ENCODE measurements at places on chromosomes 1 and 21.
A peak's percentile ranks its signal among the peaks of the same experiment; 100 is the strongest.

DNA sequence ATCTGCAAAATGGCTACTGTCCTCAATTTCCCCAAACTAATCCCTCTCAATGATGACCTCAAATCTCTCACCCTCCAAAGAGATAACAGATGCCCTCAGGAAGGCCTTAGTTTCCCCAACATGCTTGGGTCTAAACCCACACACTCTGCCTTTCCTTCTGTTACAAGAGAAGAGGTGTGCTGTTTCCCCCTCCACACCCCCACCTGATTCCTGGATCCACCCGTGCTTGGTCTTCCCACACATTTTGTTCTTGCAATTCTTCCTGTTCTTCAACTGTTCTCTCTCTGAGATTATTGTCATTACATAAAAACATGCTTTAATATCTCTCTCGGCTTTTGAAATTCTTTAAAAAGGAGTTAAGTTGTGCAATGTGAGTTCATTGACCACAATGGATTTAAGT, 5.7 kb upstream of the CBR3 start:
- no peak overlapping the region for H3K27ac ChIP-seq
- no peak overlapping the region for H3K4me3 ChIP-seq
- H3K4me1 ChIP-seq, result peaks cover 9% of the 10 kb centered on the region
- DNase-seq, result peak; percentile 38
- H3K27me3 ChIP-seq, result no peaks in the 10 kb centered on the region
- no peaks in the 10 kb centered on the region for H3K36me3 ChIP-seq

- DNase-seq, result no peak
- H3K27ac ChIP-seq, result no peak overlapping the region
- no peak overlapping the region for H3K4me3 ChIP-seq
- no peaks in the 10 kb centered on the region for H3K27me3 ChIP-seq
- H3K4me1 ChIP-seq, result peaks cover 26% of the 10 kb centered on the region
- no peaks in the 10 kb centered on the region for H3K36me3 ChIP-seq
Observed at GRCh38 chr1:3007298-3008147, 13.7 kb upstream of the ACTRT2 start.

DNA sequence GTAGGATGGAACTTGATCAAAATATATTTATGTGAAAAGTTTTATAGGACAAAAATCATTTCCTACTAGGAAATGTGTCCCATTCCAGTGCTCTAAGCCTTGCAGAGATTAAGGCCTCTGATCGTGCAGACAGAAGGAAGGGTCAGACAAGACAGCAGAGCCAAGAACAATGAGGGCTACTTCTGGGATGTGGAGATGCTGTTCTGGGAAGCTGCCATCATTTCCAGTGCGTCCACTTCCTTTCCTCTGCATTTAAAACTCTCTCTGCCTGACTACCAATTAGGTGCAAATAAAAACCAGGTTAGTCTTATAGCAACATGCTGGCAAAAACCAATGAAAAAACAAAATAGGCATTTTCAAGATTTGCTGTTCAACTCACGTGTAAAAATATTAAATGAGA, 36.1 kb downstream of the BEND5 start:
- H3K36me3 ChIP-seq, result peaks cover 4% of the 10 kb centered on the region
- H3K27ac ChIP-seq, result peak overlapping the region; percentile 64
- no peaks in the 10 kb centered on the region for H3K27me3 ChIP-seq
- H3K4me1 ChIP-seq, result no peaks in the 10 kb centered on the region
- no peak for DNase-seq

DNA sequence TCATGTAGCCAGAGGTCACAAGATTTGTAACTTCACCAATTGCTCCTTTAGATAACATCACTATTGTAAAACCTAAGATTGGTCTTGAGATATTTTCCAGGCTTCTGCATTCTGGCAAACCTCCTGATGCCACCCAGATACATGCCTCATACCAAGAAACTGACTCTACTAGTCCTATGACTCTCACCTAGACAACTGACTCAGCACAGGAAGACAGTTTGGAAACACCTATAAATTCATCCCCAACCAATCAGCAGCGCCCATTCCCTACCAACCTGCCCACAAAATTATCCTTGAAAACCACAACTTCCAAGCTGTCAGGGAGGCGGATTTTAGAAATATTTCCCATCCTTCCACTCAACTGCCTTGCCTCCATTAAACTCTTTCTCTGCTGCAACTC, 2.6 kb downstream of the NME7 start:
- no peaks in the 10 kb centered on the region for H3K4me1 ChIP-seq
- no peaks in the 10 kb centered on the region for H3K27me3 ChIP-seq
- H3K27ac ChIP-seq, result no peak overlapping the region
- no peak for DNase-seq
- no peak overlapping the region for H3K4me3 ChIP-seq

GRCh38 chr1:247079141-247079874, 697 bp upstream of the ZNF670 start:
- H3K36me3 ChIP-seq, result no peaks in the 10 kb centered on the region
- no peaks in the 10 kb centered on the region for H3K4me1 ChIP-seq
- H3K4me3 ChIP-seq, result peak overlapping the region; percentile 78
- no peak overlapping the region for H3K27ac ChIP-seq
- no peaks in the 10 kb centered on the region for H3K27me3 ChIP-seq

GRCh38 chr1:79695138-79695537, 688.6 kb upstream of the ADGRL4 start:
- H3K36me3 ChIP-seq, result no peaks in the 10 kb centered on the region
- H3K27ac ChIP-seq, result no peak overlapping the region
- DNase-seq, result no peak

DNA sequence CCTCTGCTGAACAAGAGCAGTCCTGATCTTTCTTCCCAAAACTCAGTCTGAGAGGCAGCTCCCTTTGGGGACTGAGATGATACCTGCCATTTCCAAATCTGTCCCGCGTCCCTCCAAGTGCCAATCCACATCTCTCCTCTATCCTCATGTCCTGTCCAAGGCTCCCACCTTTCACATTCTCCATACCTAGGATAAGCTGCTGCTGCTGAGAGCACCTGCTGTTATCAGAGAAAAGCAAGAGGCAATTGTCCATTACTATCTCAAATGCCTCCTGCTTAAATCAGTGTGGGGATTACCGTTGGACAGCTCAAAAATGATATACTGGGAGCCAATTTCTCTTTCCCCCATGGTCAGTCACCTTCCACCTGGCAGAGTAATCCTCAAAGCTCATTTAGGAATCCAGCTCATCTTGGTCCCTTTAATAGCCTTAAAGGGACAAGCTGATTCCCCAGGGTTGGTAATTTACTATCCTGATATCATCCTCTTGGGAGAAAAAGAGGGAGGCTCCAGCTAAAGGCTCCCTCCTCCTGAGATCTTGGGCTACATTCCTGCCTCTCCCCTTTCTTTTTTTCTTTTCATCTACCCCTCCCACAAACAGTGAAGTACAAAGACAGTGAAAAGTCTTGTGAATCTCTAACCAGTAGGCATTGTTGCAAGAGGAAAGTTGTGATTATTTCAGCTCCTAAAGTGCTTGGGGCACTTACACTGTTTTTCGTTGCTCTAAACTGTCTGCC, 278.1 kb upstream of the CAMK1G start:
- DNase-seq, result no peak
- H3K27ac ChIP-seq, result no peak overlapping the region
- no peak overlapping the region for H3K4me3 ChIP-seq
- no peaks in the 10 kb centered on the region for H3K27me3 ChIP-seq
- H3K4me1 ChIP-seq, result no peaks in the 10 kb centered on the region

DNA sequence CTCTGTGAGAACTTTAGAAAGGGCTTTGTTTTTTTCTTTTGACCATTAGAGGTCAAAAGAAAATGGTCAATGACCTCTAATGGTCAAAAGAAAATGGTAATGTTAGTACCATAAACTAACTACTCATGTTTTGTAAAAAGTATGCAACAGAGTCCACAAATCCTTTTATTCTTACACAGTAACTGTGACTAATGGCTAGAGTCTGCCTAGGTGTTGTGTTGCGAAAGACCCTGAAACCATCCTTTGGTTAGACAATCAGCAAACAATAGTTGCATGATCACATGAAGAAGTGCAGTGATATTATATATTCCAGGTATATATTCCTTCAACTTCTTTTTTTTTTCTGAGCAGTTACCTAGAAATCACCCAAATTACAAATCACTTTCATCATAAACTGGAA, 40.9 kb downstream of the NEGR1 start:
- H3K27me3 ChIP-seq, result no peaks in the 10 kb centered on the region
- H3K36me3 ChIP-seq, result no peaks in the 10 kb centered on the region
- DNase-seq, result no peak
- no peak overlapping the region for H3K4me3 ChIP-seq
- H3K4me1 ChIP-seq, result no peaks in the 10 kb centered on the region
- H3K27ac ChIP-seq, result no peak overlapping the region

DNA sequence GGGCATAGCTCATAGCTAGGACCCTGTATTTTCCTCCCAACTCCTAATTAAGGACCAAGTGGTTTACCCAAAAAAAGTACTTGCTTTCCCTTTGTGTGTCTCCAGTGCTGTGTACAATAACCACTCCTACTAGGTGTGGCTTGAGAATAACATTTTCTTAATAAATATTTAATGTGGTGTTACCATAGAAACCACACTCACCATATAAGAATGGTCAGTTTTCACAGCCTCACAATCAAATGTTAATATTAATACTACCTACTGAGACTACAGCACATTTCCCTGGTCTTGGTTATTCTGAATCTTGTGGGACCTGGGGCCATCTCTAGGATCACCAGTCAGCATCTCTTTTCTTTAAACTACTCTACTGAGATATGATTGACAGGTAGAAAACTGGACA, 83.5 kb upstream of the BCAR3 start:
- no peak overlapping the region for H3K4me3 ChIP-seq
- no peaks in the 10 kb centered on the region for H3K36me3 ChIP-seq
- H3K4me1 ChIP-seq, result no peaks in the 10 kb centered on the region
- no peak for DNase-seq

DNA sequence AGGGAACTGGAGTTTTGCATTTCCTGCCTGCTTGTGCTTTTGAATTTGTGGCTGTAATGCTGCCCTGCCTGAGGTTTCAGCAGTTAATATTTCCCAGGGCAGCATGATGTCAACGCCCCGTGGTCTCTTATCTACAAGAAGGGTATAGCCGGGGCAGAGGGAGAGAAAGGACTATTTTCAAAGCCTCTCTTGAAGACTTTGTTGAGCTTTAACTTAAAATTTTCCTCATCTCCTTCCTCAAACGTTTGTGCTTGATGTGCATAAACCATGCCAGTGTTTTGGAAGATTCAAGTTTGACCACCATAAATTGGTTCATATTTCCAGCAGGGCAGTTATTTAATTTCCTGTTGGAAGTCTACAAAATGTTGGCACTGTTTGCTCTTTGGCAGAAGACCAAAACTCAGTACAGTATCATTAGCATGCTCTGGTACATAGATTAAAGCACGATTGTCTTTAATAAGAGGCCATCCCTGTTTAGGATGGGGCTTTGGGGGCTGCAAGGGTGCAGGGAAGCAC, 43.4 kb downstream of the ROR1 start:
- H3K27me3 ChIP-seq, result no peaks in the 10 kb centered on the region
- no peak for DNase-seq
- no peaks in the 10 kb centered on the region for H3K36me3 ChIP-seq
- H3K4me3 ChIP-seq, result no peak overlapping the region
- no peak overlapping the region for H3K27ac ChIP-seq
- peaks cover 75% of the 10 kb centered on the region for H3K4me1 ChIP-seq

DNA sequence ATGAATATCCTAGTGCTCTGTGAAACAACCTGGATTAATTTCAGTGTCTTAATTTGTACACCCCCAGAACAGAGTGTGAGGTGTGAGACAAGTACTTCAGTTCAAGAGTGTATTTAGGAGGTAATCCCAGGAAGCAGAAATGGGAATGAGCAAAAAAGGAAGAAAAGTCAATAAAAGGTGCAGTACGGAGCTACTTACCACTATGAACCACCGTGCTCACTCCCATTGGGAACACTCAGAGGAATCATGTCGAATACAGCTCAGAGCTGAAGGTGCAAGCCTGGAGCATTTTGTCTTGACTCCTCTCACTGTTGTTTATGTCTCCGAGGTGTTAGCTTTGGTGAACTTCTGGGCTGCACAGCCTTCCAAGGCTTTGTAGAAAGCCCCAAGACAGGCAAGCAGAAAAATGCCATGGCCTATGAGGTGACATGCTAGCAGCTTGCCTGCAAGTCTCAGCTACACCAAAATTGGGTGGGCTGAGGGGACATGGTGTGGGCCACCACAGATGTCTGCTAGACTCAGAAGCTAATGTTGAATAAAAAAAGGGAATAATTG, 7.4 kb upstream of the SVBP start:
- no peak for DNase-seq
- no peak overlapping the region for H3K4me3 ChIP-seq
- no peaks in the 10 kb centered on the region for H3K27me3 ChIP-seq
- no peaks in the 10 kb centered on the region for H3K36me3 ChIP-seq

- H3K27me3 ChIP-seq, result no peaks in the 10 kb centered on the region
- H3K4me1 ChIP-seq, result no peaks in the 10 kb centered on the region
- no peak overlapping the region for H3K4me3 ChIP-seq
- no peak overlapping the region for H3K27ac ChIP-seq
Observed at GRCh38 chr1:233020426-233020825, 70.0 kb downstream of the NTPCR start.

DNA sequence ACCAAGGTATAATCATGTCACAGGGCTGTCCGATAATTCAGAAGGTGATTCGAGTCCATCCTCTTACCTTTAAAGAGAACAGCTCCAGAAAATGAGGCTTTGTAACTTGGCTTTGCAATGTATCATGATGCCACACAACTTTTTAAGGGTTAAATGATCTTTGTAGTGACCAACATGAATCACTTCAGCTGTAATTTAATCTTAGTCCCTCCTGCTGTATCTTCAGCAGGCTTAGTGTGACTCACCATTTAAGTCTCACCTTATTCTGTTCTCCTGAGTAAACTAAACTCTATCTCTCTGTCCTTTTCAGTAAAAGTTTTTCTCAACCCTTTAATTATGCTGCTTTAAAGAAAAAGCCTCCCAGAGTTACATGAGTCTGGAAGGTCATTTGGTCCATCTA, 1.9 kb upstream of the HIVEP3 start:
- no peaks in the 10 kb centered on the region for H3K36me3 ChIP-seq
- no peak for DNase-seq
- no peaks in the 10 kb centered on the region for H3K27me3 ChIP-seq
- H3K4me3 ChIP-seq, result no peak overlapping the region
- no peak overlapping the region for H3K27ac ChIP-seq

DNA sequence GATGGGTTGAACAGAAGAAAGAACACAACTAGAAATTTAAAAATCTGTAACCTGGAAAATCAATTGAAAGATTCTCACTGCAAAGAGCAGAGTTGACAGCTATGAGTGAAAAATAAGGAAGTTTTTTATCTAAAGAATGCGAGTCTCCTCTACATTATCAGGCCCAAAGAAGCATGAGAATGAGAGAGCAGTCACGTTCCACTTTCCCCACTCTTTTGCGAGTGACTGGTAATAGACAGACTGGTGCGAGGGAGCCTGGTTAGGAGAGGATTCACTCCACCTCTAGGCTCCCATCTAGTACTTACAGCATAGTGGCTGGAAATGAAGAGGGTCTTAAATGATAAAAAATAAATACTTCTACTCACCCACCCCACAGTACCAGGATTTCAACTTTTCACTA, 52.0 kb downstream of the PRDX6 start:
- H3K4me3 ChIP-seq, result no peak overlapping the region
- no peaks in the 10 kb centered on the region for H3K27me3 ChIP-seq
- no peak for DNase-seq
- no peaks in the 10 kb centered on the region for H3K4me1 ChIP-seq
- H3K36me3 ChIP-seq, result no peaks in the 10 kb centered on the region

GRCh38 chr1:180002437-180002836, 47.8 kb downstream of the CEP350 start:
- peaks cover 7% of the 10 kb centered on the region for H3K4me1 ChIP-seq
- no peaks in the 10 kb centered on the region for H3K27me3 ChIP-seq
- no peak overlapping the region for H3K4me3 ChIP-seq
- no peak overlapping the region for H3K27ac ChIP-seq
- DNase-seq, result no peak

Data from ascending aorta (tissue), 2 donors.